ENCODE measurements at places on chromosomes 3 and 15.
A peak's percentile ranks its signal among the peaks of the same experiment; 100 is the strongest.

DNA sequence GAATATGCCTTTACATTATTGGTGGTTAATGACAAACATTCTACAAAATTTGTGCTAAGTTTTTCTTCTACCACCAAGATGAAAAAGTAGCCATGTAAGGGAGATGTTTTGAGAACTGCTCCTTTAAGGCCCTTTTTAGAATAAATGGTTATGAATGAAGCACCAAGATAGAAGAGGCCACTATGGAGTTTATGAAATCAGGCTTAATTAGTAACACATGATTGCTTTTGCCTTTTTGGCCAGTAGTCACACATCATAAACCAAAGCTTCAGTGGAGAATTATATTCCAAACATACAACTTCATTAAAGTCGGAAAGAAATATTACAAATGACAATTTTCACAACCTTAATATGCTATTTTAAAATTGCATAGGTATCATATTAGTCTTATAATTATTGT lies 331.7 kb downstream of the RBMS3 start:
- H3K4me1 ChIP-seq = no peaks in the 10 kb centered on the region
- H3K4me3 ChIP-seq = no peak overlapping the region
- no peak overlapping the region for H3K27ac ChIP-seq
- DNase-seq = no peak

GRCh38 chr15:87739866-87740265 lies 516.7 kb downstream of the NTRK3 start:
- no peak overlapping the region for H3K4me3 ChIP-seq
- H3K36me3 ChIP-seq = no peaks in the 10 kb centered on the region
- no peak for DNase-seq
- H3K4me1 ChIP-seq = no peaks in the 10 kb centered on the region
- H3K27ac ChIP-seq = no peak overlapping the region
- H3K27me3 ChIP-seq = no peaks in the 10 kb centered on the region

DNA sequence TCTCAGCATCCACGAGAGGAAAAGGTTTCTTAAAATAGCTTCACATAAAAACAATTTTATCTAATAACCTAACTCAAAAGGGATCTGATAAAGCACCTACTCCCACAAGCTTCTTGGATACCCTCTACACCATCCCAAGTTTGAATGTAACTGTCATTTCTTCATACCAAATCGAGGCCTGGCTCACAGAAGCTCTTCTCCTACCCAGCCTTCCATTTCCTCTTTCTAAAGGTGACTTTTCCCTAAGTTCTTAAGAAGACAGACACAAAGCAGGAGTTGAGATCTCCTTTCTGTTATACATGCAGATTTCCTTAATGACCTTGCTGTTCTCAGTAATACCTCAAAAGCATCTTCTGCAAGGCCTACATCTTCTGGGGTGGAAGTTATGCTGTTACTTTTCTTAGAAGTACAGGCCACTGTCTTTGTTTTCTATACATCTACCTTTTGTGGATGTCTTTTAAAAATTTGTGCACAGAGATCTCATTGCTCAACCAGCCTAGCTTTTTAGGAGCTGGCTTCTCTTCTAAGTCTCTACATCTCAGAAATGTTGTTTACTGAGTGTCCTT lies 3.4 kb upstream of the LRRIQ4 start:
- no peaks in the 10 kb centered on the region for H3K27me3 ChIP-seq
- DNase-seq = no peak
- H3K4me1 ChIP-seq = peaks cover 25% of the 10 kb centered on the region
- H3K27ac ChIP-seq = no peak overlapping the region
- no peaks in the 10 kb centered on the region for H3K36me3 ChIP-seq
- H3K4me3 ChIP-seq = no peak overlapping the region

DNA sequence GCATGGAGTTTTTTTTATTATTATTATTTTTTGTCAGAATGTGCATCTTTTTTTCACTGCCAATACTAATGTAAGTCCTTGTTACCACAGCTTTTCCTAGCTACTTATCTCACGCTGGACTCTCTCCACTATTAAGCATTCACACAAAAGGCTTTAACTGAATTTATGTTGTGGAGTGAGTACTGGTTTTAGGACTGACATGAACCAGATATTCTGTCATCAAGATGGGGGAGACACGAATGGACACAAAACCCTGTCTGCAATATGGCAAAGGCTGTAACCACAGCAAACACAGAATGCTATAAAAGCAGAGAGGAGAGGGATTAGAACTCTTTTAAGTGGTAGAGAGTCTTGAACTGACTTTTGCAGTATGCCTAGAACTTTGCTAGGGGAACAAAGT lies 592.2 kb upstream of the TBL1XR1 start:
- H3K4me3 ChIP-seq = no peak overlapping the region
- no peak overlapping the region for H3K27ac ChIP-seq
- H3K27me3 ChIP-seq = no peaks in the 10 kb centered on the region
- no peaks in the 10 kb centered on the region for H3K4me1 ChIP-seq
- H3K36me3 ChIP-seq = no peaks in the 10 kb centered on the region
- no peak for DNase-seq

DNA sequence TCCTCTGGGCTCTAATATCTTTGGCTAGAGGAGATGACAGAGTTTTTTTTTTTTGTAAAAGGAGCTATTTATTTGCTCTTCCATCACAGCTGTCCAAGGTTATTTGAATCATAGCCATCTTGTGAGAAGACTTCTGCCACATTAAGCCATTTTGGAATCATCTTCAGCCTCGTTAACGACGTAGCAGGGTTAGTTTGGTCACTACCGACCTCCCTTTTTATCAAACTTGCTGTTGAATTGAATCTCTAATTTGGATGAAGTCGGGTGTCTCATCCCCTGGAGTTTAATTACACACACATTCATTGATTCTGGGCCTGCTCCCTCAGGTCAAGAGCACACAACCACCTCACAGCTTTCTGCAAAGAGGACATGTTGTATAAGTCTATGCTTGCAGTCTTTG lies 238.7 kb downstream of the CPNE4 start:
- H3K27me3 ChIP-seq = no peaks in the 10 kb centered on the region
- DNase-seq = no peak
- no peak overlapping the region for H3K27ac ChIP-seq
- H3K4me3 ChIP-seq = no peak overlapping the region
- H3K4me1 ChIP-seq = no peaks in the 10 kb centered on the region
- H3K36me3 ChIP-seq = no peaks in the 10 kb centered on the region

DNA sequence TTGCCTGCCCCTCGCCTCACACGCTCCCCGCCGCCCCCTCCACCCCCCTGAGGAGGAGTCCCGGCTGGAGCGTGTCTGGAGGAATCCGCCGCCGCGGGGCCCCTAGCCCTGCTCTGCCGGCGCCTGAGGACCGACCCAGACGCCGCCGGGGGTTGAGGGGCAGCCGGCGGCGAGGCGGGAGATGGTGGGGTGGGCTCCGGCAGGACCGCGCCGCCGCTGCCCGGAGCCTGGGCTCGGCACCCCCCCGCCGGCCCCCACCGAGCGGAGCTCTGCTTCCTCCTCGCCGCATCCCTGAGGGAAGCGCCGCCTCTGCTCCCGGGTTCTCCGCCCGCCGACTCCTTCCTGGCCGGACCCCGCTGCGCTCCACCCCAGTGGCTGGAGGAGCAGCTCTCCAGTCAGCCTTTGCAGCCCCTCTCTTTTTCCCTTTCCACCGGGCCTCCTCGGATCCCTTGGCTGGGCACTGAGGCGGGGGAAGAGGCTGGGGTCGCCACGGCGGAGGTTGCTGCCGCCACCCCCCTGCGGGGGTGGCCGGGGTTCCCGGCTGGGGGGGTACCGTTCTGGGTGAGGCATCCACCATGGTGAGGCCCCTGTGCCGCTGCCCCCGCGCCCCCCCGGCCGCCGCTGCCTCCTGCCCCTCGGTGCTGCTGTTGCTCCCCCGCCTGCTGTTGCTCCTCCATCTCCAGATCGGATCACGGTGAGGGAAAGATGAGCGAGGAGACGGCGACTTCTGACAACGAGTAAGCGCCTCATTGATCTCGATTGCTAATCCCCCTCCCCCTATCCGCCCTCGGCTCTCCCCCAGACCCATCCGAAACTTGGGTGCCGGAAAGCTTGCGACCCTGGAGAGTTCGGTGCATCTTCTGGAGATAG lies at the start of gene SPRED1:
TSS of gene SPRED1 (plus strand) at position 356 of the 870 bp plus-strand sequence. CDS start at position 706, 350 bp downstream.
- H3K4me3 ChIP-seq = peak within 1 kb of the TSS; percentile 84
- peaks cover 40% of the 10 kb centered on the region for H3K4me1 ChIP-seq
- DNase-seq = peak; percentile 82
- no peaks in the 10 kb centered on the region for H3K36me3 ChIP-seq
- H3K27ac ChIP-seq = peak within 1 kb of the TSS; percentile 96

GRCh38 chr15:75360391-75360790 lies 8.0 kb downstream of the MAN2C1 start:
- no peaks in the 10 kb centered on the region for H3K27me3 ChIP-seq
- no peak overlapping the region for H3K27ac ChIP-seq
- no peak for DNase-seq
- no peak overlapping the region for H3K4me3 ChIP-seq

- no peak for DNase-seq
- no peaks in the 10 kb centered on the region for H3K27me3 ChIP-seq
- H3K36me3 ChIP-seq = no peaks in the 10 kb centered on the region
- H3K27ac ChIP-seq = no peak overlapping the region
- H3K4me1 ChIP-seq = no peaks in the 10 kb centered on the region
Observed at GRCh38 chr3:5485427-5485826, 297.9 kb downstream of the EDEM1 start.

DNA sequence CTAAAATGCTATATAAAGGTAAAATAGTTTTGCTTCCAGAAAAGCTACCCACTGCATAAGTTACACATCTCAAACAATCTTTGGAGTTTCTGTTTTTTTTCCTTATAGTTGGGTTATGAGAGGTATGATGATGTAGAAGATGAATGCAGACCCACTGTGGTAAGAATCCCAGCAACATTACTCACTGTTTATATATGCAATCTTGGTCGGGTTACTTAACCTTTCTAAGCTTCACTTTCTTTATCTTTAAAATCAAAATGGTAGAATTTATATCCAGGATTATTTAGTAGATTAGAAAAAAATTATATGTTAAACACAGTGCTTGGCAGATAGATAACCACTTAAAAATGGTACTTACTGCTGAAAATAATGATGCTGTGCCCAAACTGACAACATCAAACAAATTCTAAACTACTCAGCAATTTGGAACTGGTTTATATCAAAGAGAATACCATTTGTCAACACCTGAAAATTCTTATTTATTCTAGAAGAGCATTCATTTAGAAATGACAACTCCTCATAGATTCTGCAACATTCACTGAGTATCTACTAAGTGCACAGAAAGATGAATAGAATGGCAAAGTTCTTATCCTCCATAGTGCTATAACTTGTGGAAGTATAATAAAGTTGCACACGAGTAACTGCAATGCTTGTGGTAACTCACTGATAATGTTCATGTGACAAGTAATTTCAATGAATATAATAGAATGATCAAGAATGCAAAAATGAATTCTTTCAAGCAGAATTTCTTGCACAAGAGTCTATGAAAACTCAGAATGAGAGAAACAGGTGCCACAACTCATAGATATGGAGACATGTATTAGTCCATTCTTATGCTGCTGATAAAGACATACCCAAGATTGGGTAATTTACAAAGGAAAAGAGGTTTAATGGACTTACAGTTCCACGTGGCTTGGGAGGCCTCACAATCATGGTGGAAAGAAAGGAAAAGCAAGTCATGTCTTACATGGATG lies 129.0 kb upstream of the SLC7A14 start:
- DNase-seq = no peak
- H3K4me3 ChIP-seq = no peak overlapping the region
- H3K27ac ChIP-seq = no peak overlapping the region
- H3K27me3 ChIP-seq = no peaks in the 10 kb centered on the region
- H3K36me3 ChIP-seq = no peaks in the 10 kb centered on the region

DNA sequence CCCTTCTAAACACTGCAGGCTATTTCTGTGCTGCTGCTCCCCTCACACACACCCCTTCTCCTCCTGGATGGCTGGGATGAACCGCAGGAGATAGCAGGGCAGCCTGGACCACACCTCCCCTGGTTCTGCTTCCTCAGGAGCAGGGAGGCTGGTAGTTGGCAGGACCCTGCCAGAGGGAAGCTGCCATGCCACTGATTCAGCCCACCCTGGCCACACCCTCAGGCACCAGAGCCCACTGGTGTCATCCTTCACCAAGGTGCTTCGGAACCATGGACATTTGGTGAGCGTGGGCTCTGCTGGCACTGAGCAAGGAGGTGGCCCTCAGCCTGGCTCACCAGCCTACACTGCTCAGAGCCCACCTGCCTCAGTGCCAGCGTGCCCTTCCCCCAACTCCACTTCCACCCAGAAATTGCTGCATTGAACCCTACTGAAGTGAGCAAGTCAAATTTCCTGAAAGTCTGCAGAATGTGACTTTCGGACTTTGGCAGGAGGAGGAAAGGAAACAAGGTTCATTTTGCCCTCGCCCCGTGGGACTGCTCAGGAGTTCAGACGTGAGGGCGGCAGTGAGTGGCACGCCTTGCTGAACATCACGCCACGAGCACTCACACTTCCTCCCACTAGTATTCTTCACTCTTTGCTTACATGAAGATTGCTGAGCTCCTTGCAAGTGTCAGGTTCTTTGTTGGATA lies 26.3 kb downstream of the BMF start:
- H3K36me3 ChIP-seq = no peaks in the 10 kb centered on the region
- DNase-seq = no peak
- peak overlapping the region; percentile 46 for H3K4me3 ChIP-seq
- peak overlapping the region; percentile 79 for H3K27ac ChIP-seq
- no peaks in the 10 kb centered on the region for H3K27me3 ChIP-seq
- H3K4me1 ChIP-seq = peaks cover 28% of the 10 kb centered on the region

DNA sequence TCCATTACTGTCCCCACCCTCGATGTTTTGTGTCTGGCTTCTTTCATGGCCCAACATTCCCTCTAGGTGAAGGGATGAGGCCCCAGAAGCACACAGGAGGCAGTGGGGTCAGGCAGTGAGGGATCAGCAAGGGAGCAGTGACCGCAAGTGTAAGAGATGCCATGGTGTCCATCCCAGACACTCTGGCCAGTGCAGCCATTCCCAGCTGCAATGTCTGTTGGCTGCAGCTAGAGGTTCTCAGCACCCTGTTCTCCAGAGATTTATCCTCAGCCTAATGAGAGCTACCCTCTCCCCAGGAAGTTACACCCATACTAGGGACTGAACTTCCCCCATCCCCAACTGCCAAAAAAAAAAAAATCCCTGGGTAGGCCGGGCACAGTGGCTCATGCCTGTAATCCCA lies 40.2 kb downstream of the TRANK1 start:
- no peak overlapping the region for H3K4me3 ChIP-seq
- H3K4me1 ChIP-seq = peaks cover 35% of the 10 kb centered on the region
- H3K27me3 ChIP-seq = no peaks in the 10 kb centered on the region
- no peak overlapping the region for H3K27ac ChIP-seq
- peaks cover 28% of the 10 kb centered on the region for H3K36me3 ChIP-seq

GRCh38 chr15:57395292-57395691 lies 19.0 kb downstream of the CGNL1 start:
- H3K4me3 ChIP-seq = no peak overlapping the region
- no peaks in the 10 kb centered on the region for H3K36me3 ChIP-seq
- DNase-seq = no peak
- H3K4me1 ChIP-seq = peaks cover 10% of the 10 kb centered on the region
